Foreskin keratinocyte (primary cell): ENCODE measurements at places on chromosomes 13 and 19.

GRCh38 chr19:40314656-40315055 is 29.5 kb upstream of the AKT2 start:
- DNase-seq, result no peak

DNA sequence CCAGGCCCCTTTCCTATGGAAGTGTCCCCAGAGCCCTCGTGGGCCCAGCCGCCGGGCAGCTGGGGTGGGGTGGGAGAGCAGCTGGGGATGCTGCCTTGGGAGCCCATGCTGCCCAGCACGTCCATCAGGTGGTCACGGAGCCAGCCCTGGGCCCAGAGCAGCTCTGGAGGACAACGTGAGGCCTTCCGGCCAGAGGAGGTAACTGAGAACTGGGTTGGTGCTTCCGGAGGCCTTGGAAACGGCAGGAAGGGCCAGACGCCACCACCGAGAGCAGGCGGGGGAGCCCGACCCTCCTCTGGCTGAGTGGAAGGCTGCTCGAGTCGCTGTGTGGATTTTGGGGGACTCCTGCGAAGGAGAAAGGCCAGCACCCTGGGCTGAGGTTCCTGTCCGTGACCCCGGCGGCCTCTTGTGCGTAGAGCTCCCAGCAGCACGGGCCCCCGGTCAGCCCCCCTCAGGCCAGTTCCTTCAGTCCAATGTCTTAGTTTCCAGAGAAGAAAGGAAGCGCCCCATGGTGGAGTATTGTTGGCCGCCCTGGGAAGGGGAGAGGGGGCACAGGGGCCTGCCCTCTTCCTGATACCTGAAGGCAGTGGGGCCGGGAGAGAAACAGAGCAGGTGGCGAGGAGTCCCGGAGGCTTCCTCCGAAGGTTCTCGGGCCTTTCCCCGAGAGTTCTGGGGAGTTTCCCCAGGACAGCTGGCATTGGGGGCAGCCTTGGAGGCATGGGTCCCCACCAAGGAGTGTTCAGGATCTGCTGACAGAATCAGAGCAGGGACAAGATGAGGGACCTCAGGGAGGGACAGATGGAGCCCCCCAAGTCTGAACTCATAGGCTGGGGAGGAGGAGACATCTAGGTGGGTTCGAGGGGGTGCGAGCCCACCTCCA is 68.8 kb downstream of the MLLT1 start:
- DNase-seq, result no peak

GRCh38 chr13:71217827-71218226 is 649.2 kb downstream of the DACH1 start:
- DNase-seq, result no peak

DNA sequence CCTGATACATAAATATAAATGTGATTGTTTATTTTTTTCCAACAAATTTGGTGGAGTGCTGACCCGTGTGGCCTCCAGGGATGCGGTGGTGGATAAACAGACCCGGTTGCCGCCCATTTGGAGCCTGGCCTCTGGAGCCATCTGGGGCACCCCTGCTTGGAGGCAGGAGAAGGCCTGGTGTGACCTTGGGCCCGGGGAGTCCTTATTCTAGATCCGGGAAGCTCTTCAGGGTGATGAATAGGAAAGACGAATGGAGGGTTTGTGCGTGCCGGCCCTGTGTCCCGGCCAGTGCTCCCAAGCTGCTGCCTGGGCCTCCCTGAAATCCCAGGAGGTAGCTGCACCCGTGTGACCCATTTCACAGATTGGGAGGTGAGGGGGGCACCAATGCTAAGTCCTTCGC is 11.5 kb downstream of the PAK4 start:
- no peak for DNase-seq

- DNase-seq, result no peak
Measured at GRCh38 chr13:113544896-113545295, 39.7 kb upstream of the TFDP1 start.

- DNase-seq, result no peak
Measured at GRCh38 chr19:6671960-6672359, 2.0 kb upstream of the TNFSF14 start.

DNA sequence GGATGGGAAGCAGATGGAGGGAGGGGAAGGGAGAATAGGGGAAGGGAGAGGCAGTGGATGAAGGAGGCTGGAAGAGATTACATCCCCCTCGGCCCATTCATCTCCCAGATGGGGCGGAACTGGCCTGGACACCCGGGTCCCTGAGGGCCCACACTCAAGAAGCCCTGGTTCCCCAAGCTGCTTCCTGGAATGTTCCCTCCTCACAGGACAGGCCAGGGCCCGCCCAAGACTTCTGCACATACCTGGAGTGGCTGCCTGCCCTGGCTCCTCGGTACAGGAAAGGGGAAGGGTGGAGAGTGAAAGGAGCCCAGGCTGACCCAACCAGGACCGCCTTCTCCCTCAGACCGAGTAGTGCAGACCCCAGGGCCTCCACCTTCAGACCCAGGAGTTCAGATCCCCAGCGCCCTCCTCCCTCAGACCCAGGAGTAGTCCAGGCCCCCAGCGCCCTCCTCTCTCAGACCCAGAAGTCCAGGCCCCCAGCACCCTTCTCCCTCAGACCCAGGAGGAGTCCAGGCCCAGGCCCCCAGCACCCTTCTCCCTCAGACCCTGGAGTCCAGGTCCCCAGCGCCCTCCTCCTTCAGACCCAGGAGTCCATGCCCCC is 489 bp downstream of the NTF4 start:
- DNase-seq, result peak; percentile 56

DNA sequence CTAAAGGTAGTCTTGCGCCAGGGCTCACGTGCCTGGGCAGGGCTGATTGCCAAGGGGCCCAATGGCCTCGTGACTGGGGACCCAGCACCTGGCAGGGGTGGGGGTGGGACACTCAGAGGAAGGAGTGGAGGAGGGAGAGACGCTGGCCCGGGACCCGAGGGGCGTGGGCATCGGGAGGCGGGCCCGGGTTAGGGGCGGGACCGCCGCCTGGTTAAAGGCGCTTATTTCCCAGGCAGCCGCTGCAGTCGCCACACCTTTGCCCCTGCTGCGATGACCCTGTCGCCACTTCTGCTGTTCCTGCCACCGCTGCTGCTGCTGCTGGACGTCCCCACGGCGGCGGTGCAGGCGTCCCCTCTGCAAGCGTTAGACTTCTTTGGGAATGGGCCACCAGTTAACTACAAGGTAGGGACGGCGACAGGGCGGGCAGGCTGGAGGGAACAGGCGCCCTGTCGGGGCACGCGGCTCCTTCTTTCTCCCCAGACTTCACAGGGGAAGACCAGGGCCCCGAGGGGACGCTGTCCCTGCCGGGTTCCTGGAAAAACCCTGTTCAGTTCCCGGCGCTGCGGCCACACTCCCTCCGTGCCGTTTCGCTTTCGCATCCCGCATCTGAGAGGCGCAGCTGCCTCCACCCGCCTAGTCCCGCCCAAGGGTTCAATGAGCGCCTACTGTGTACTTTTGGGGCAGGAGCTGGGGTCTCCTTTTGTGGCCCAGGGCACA is at the start of gene IFI30:
Gene IFI30 (plus strand): TSS at position 242 of the 717 bp plus-strand sequence. CDS start 29 bp downstream, at position 271.
- no peak for DNase-seq

- peak; percentile 2 for DNase-seq
Measured at GRCh38 chr19:21519488-21519887, 14.1 kb downstream of the ZNF429 start.

GRCh38 chr13:30722361-30722760 is 13.0 kb upstream of the ALOX5AP start:
- no peak for DNase-seq

GRCh38 chr13:37615276-37615675 is 16.7 kb upstream of the POSTN start:
- DNase-seq, result peak; percentile 43

DNA sequence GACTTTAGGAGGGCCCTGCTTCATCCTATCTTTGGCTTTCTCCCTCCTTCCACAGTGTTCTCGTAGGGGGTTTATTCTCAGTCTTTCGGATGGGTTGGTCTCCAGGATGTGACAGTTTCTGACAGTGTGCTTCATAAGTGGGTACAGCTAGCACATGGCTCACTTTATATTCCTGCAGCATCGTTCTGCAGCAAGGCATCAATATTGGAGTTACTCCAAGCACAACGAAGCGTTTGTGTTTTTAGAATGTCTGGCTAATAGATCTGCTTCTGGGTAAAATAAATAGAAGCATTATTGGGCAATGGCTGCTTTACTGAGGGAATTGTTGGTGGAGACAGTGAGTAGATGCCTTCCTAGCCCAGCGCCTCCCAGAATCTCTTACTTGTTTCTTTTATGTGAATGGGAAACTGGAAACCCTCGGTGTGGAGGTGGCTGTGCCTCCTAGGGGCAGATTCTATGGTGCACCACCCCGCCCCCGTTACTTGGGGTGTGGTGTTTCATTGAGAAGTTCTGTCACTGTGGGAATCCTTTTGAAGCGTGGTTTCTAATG is 2.0 kb downstream of the FARP1 start:
- peak; percentile 8 for DNase-seq

GRCh38 chr19:4678881-4679790 is 9.0 kb upstream of the MYDGF start:
- no peak for DNase-seq

DNA sequence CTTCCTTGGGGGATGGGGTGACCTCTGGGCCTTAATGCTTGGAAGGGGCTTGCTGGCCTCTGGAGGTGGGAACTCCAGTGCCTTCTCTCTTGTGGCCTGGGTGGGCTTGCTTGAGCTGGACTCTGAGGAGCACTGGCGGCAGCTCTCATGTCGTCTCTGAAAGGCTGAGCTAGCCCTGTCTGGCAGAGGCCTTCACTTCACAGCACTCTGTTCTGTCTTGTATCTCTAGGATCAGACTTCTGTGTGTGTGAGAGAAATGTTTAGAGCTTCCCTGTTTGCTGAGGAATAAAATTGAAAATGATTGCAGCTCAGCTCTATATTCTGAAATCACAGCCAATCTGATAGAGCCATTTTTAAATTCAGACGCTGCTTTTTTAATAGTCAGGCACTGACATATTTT is 185.3 kb downstream of the KCNRG start:
- no peak for DNase-seq

- no peak for DNase-seq
Measured at GRCh38 chr13:60348097-60348496, 48.9 kb upstream of the TDRD3 start.

DNA sequence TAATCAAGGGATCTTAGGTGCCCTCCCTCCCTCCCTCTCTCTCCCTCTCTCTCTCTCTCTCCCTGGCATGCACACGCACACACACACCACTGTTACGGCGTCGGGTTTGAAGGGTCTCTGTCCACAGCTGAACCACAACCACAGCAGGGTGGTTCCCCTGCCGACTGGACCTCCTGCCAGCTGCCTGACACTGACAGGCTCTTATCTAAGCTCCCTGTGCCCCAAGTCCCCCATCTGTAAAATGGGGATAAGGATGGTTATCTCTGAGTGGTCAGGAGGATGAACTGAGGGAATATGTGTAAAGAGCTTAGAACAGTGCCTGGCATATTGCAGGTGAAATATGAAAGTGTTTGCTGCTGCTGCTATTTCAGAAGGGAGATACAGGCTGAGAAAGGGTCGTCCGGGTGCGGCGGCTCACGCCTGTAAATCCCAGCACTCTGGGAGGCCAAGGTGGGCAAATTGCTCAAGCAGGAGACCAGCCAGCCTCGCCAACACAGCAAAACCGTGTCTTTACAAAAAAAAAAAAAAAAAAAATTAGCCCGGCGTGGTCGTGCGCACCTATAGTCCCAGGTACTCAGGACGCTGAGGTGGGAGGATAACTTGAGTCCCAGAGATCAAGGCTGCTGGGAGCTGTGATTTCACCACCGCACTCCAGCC is 852 bp upstream of the SHISA7 start:
- DNase-seq, result no peak

GRCh38 chr19:30333291-30334065 is 38.7 kb upstream of the ZNF536 start:
- no peak for DNase-seq

DNA sequence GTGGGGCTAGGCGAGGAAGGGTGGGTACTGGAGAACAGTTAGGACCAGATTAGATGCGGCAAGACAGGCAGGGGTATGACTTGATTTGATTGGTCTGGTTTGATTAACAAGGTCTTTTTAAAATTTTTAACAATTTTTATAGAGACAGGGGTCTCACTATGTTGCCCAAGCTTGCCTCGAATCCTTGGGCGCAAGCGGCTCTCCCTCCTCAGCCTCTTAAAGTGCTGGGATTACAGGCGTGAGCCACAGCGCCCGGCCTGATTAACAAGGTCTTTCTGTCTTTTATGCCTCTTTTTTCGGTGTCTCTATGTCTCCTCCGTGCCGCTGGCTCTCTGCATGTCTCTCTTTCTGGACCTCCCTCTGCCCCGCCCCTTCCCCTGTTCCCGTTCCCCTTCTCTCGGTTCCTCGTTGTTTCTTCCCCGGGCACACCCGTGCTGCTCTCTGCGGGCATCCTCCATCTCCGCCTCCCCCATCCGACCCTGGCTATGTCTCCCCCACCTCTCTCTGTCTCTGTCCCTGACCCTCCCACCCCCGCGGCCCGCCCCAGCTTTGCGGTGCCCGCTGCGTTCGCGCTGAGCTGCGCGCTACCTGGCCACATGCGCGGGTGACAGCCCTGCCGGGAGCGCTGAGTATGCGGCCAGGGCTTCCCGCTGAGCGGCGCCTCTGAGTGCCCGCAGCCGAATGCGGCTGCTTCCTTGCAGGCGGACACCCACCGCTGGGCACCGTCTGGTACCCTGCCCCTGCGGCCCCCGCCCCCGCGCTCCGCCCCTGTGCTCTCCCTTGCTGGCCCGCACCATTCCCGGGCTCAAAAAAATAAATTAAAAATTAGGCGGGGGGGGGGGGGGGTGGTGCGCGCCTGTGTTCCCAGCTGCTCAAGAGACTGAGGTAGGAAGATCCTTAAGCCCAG is 8.1 kb upstream of the SDHAF1 start:
- DNase-seq, result no peak

DNA sequence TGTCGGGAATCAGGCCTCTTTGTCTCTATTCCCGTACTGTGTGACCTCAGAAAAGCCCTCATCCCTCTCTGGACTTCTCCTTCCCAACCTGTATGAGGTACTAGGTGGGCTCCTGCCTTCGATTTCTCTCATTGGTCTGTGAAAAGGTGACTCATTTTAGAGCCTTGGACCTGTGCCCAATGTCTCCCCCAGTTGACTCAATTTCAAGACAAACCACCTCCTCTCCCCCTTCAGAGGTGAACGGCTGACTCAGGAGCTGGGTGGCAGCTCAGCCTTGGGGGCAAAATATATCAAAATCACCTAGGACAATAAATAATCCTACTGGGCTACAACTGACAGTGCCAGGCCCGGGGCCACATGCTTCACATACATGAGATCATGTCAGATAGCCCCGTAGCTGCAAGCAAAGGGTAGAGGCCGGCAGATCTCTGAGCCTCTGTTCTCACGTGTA is 630 bp downstream of the COQ8B start:
- peak; percentile 99 for DNase-seq

DNA sequence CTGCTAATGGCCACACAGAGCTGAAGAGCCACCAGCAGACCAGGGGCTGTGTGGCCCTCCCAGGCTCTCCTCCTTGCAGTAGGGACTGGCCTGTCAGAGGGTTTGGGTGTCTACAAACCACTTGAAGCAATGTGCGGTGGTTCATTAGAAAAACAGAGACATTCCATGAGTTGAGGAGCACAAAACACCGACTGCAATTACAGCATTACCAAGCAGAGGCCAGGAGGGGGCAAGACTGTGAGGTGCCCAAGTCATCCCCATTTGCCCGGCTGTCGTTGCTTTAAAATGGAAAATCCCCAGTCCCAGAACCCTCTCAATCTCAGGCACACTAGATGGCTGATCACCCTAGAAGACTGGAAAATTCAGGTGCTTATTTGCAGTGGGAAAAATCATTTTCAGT is 15.0 kb downstream of the TMTC4 start:
- DNase-seq, result no peak
